Renal pelvis (tissue), 12 donors: ENCODE measurements at places on chromosomes 6 and 20. TPM values are rescaled to one million over a fixed set of nuclear protein-coding genes. Genes with fewer than 3 reads are reported as not detected.

Gene PRPH2
- polyA plus RNA-seq: 2.3 TPM

GRCh38 chr6:37102299-37103168 lies 67.4 kb upstream of the PIM1 start:
- DNase-seq: peak; percentile 93

Gene SMAP1
- polyA plus RNA-seq: 25.8 TPM

- DNase-seq: peak; percentile 41
These were observed 999 bp upstream of the EHMT2 start for GRCh38 chr6:31898383-31899011.

DNA sequence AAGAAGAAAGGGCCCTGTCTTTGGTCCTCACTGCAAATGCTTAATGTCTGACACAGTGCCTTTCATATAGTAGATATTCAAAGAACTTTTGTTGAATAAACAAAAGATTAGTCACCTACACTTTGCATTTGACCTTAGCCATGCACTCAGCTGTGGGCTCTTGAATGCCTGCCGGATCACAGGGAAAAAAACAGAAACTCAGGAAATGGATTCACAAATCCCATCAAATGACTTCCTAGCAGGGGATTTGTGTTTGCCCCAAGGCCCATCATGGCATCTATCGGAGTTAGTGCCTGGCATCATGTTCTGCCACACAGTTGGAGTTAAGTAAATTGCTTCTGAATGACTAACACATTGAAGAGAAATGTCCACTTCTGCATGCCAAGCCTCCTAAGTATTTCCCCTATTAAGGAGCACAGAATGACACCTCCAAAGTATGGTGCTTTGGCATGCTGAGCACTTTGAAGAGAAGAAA lies 72.3 kb upstream of the DST start:
- DNase-seq: no peak

DNA sequence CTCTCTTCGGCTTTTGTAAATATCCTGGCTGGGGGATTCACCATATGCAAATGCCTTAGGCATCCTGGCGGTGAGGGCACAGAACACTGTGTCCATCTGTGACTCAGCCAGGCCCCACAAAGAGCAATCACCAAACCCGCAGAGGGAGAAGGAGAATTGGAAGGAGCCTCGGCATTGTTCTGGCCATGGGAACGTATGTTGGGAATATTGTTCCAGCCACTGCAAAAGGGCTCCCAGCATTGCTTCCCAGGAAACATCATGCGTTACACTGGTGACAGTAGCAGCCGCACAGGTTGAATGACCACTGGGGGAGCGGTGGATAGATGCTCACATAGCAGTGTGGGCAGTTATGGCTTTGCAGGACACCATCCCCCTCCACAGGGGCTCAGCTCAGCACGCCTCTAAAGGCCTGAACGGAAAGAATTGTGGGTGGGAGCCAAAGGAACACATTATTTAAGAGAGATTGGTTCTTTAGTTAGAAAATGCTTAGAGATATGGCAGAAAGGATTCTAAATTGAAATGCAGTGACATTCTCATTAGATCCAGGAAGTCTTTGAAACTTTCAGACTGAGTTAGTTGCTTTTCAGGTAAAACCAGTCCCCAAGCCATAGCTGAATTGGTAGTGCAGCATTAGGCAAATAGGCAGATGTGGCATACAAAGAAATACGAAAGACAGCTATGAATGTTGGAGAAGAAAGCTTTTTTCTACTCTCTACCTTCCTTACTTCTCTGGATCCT lies 104.3 kb downstream of the RNF144B start:
- no peak for DNase-seq

Gene HLA-DOA
- 6.1 TPM for polyA plus RNA-seq

DNA sequence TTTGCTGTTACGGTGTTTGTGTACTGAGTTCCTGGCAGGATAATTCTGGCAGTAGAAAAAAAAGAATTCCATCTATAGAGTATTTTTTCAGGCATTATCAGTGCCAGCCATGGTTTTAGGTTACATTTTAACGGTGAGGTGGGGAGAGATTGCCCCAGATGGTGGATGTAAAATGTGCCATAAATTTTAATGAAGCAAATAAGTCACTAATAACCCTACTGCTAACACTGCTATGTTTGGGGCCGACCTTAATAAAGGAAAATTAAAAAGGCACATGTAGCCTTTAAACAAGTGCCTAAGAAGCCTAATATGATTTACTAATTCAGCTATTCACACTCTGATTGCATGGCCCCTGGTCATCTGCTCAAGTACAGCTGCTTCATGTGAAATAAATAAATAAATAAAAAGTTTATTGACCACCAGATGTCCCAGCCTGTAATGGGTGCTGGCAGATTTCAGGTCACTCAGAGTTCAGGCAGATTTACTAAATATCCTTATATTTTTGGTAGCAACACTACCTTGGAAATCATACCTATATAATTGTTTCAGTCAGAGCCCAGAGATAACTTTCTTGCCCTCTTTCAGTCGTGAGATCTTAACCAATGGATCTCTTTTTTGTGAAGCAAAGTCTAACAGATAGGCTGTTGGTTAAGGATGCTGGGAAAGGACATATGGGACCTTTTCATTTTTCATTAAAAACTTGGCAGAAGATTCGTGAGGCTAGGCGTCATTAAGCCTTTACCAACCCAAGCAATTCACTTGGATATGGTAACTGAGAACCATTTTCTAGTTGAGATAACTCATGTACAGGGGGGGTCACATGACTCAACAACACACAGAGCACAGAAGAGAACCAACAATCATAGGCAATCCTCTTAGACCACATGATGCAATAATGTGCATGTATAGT lies 495.0 kb upstream of the NRSN1 start:
- no peak for DNase-seq

GRCh38 chr6:56382416-56382940 lies 135.1 kb upstream of the COL21A1 start:
- no peak for DNase-seq

Gene PTK6
- polyA plus RNA-seq: 1.7 TPM

DNA sequence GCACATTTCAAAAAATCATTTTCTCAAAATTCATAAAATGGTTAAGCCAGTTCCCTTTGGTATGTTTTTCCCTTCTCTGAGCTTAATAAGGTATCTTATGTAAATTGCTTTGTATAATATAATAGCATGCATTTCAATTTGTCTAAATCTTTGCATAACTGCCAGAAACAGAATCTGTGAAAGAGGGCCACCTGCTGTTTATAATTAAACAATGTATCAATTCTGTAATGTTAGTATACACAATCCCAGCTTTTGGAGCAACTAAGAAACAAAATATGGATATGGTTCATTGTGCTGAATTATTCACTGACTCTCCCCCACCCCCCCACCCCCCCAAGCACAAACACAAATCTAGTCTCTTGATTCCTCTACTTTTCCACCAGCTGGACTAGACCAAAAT lies 54.8 kb downstream of the GPX5 start:
- no peak for DNase-seq

DNA sequence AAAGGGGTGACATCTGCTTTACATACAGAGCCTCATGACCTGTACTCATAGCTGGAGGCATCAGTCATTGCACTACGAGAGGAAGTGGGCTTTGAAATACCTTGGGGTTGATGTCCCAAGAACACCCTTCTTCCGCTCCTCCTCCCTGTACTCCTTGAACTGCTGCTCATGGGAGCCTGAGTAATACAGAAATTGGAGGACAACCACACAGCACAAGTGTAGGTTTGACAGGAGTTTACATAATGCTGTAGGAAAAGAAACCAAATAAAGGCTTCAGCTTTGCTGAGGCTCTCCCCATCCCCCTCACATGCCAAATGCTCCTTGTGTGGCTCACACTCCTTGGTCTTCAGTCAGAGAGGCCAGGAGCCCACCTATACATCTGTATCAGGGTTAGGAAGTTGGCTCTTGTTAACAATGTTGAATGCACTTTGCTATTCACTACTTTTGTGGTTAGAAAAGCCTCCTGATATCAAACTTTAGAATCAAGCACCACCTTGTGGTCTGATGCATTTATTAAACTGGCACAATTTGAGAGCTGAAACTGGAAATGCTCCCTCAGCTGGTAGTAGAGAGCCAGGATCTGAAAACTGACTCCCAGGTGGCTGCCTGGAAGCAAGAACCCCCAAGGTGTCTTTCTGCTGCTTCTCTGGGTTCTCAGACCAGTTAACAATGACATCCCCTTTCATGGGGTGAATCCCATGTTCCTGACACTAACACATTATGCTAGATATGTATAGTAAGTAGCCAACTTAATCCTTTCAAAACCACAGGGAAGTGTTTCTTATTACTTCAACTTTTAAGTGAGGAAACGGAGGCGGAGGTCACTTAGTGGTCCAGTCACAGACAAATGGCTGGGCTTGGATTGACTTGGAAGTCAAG lies 56.2 kb upstream of the EDN1 start:
- DNase-seq: peak; percentile 81

DNA sequence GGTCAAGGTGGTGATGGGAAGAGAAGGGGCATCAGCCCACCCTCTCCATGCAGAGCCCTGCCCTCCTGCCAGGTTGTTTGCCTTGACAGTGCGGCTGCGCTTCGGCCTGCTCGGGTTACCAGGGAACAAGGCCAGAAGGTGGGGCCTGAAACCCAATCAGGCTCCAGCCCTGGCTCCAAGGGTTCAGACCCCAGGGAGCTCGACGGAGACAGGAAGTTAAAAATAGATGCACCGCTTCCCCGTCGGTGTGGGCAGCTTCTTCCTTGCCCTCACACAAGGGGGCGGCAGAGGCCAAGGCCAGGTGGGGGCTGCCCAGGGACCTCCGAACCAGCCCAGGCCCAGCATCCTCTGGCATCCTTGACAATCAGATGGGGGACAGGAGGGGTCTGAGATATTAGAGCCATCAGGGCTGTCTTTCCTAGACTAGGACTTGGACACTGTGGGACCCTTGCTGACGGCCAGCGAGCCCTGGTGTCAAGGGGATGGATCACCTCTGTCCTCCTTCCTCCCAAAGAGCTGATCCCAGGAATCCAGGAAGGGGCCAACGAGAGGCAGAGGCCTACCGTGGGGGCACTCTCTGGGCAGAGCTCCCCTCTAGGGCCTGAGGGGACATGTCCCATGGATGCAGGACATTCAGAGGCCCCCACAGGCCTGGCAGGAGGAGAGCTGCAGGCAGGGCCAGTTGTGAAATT lies 65.2 kb downstream of the RIPOR3 start:
- DNase-seq: no peak

GRCh38 chr20:46666818-46667515 lies 15.7 kb upstream of the SLC13A3 start:
- no peak for DNase-seq

GRCh38 chr20:53028337-53029007 lies 56.3 kb downstream of the TSHZ2 start:
- no peak for DNase-seq

DNA sequence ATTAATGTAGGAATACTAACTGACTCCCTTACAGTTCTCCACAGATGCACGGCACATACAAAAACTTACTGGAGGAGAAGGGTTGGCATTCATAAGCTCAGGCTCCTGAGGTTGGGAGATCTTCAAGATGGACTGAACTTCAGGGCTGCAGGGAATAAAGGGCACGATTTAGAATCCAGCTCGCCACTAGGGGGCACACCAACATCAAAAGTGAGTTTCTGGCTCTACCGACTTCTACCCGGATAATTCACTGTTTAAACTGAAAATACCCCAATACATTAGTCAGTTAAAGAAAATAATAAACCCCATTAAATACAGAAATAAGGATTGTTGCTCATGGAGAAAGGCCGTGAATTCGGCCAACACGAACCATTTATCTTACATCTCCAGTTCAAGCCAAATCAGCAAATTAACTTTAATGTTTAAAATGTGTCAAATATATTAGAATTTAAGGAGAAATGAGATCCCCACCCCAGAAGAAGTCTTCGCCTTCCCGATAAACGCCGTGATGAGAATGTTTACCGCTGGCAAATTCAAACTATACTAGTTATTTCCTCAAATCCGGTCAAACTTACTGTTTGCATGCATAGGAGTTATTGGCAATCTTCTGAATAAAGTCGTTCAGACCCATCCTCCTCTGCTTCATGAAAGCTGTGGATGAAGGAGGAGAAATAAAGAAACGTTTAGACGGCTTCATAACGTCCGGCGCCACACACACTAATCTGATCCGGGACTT lies 121.7 kb upstream of the SLC2A12 start:
- peak; percentile 87 for DNase-seq

Gene SLC22A2
- polyA plus RNA-seq: 13.4 TPM
